ENCODE measurements at places on chromosomes 3 and 15.

GRCh38 chr3:28569357-28569756 is 220.7 kb upstream of the AZI2 start:
- DNase-seq = no peak

GRCh38 chr3:9932843-9933560 is 632 bp upstream of the CRELD1 start:
- DNase-seq = peak; percentile 77

DNA sequence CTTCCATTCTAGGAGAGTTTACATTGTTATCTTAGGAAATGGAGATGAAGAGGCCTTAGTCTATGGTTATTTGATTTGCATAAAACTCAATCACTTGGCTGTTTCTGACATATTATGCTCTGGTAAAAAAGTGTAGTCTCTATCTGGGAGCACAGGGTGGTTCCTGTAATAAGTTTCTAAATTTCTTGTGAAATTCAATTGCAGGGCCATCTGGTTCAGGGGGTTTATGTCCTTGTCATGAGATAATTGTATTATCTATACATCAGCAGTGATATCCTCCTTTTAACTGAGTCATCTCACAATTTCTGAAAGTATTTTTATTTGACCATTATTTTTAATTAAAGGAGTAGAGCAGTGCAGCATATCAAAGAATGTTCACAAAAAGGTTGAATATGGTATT is 203.3 kb downstream of the MFSD1 start:
- DNase-seq = no peak

GRCh38 chr3:72043204-72044133 is 258.5 kb upstream of the PROK2 start:
- DNase-seq = no peak

DNA sequence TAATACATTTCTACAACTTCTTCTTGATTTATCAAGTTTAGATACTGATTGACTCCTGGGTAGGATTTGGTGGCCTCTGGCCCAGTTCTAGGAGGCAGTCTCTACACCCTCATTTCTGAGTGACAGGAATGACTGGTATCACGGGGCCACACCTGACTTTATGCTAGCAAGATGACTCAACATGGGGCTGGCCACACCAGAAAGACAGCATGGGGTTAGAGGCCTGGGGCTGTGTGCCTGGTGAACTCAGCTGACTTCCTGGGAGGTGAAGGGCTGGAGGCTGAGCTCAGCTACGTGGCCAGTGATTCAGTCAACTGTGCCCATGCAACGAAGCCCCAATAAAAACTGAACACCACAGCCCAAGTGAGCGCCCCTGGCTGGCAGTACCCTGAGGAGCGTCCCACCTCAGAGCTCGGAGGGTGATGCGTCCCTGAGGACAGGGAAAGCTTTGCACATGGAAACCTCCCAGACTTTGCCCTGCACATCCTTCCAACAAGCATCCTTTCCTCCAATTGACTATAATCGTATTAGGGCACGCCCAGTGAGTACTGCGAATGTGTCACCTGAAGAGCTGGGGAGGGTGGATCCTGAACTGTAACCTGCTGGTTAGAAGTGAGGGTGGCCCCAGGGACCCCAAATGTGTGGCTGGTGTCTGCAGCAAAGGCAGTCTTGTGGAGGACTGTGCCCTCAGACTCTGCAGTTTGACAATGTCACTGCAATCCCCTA is 57.2 kb downstream of the NIPA2 start:
- peak; percentile 61 for DNase-seq

GRCh38 chr3:156218353-156218744 is 98.0 kb downstream of the KCNAB1 start:
- no peak for DNase-seq

DNA sequence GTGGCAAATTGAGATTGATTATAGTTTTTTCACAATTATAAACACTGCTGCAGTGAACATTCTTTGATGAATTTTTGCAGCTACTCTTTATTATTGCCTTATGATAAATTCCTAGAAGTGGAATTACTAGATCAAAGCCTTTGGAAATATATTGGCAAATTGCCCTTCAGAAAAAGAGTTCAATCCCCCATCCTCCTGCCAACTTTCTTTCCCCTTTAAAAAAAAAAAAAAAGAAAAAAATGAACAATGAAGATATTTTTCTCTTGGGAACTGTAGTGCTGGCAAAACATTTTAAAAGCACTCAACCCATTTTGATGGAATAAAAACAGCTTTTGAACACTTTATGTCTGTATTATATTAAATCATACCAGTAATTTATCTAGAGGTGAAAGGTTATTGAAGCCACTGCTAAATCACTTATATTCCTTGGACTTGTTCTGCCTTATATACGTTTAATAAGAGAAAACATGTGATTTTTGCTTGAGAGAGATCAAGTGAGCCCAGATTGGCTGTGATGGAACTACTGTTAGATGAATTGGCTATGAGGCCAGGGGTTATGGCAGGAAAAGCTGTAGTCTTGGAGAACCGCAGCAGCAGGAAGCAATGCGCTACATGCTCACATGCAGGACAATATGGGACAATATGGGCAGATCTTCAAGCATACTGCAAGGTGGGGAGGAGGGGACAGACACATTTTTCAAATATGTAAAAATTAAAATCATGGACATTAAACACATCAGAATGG is 212.8 kb upstream of the C2CD4B start:
- DNase-seq = no peak

DNA sequence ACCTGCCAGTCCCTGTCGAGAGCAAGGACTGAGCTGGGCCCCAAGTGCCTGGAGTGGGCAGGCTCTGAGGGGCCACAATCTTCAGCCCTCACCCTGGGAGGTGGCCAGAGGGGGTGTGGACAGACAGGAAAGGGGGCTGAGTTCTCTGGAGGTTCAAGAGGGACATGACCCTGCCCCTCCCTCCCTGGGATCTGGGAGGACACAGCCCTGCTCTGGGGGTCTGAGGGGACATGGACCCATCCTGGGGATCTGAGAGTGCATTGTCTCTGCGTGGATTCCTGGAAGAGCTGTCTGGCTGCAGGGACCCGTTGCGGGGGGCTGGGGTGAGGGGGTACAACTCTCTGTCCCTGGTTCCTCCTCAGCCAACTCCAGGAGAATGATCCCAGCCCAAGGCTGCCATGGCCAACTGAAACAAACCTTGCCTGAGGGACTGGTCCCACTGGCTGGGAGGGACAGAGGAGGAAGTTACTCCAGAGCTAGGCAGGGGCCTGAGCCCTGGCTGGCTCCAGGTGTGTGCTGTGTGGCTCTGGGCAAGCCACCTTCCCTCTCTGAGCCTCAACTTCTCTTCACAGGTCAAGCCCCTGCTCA is 29.0 kb downstream of the PTH1R start:
- no peak for DNase-seq

DNA sequence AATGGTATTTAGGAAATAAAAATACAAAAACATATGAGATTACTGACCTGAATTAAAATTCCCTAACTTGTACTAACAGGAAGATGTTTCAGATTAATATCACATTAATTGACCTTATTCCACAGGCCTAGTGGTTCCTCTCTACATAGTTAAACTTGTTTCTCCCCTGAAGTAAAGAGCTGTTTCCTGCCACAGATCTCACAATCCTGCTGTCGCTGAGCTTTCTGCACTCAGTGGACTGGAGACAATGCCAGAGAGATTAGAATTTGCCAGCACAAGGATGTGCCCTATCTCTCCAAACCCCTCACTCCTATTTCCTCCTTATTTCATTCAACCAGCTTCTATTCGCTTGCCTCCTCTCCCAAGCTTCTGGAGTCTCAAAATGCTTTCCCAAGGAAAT is 130.6 kb downstream of the CTNNB1 start:
- no peak for DNase-seq

DNA sequence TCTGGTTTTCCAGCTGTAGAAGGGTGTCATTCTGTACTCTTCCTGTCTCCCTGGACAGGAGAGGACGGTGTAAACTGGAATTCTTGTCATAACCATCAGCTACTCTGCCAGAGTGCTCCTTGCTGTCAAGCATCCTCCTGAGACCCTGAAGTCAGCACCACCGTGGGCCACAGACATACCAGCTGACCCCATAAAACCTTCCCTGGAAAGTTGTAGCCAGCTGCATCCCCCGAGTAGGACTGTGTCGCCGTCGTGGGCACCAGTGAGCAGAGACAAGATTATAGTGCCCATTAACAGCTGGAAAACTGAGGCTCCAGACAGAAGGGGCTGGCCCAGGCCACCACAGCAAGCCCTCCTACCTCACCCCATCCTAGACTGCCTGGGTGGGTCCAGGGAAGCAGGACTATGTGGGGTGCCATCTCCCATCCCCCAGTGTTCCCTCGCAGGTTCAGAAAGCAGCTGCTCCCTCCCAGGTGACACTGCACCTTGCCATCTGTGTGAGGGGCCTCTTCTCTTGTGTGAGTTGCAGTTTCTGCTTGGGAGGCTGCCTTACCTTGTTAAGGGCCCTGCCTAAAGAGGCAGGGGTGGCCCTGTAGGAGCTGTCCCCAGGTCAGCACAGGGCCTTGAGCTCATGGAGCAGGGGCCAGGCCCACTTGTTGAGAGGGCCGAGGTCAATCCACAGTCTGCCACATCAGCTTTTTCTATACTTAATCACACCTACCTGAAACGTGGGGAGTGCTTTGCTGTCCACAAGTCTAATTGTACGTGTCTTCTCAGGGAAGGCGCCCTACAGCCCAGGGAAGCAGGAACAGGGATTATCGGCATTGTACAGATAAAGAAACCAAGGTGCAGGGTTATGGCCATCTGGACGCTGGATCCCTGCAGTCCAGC is 191.9 kb upstream of the LINGO1 start:
- no peak for DNase-seq

GRCh38 chr3:9185701-9186100 is 63.7 kb downstream of the SRGAP3 start:
- no peak for DNase-seq

- DNase-seq = no peak
These were observed 573.0 kb downstream of the RBMS3 start for GRCh38 chr3:29853841-29854397.

DNA sequence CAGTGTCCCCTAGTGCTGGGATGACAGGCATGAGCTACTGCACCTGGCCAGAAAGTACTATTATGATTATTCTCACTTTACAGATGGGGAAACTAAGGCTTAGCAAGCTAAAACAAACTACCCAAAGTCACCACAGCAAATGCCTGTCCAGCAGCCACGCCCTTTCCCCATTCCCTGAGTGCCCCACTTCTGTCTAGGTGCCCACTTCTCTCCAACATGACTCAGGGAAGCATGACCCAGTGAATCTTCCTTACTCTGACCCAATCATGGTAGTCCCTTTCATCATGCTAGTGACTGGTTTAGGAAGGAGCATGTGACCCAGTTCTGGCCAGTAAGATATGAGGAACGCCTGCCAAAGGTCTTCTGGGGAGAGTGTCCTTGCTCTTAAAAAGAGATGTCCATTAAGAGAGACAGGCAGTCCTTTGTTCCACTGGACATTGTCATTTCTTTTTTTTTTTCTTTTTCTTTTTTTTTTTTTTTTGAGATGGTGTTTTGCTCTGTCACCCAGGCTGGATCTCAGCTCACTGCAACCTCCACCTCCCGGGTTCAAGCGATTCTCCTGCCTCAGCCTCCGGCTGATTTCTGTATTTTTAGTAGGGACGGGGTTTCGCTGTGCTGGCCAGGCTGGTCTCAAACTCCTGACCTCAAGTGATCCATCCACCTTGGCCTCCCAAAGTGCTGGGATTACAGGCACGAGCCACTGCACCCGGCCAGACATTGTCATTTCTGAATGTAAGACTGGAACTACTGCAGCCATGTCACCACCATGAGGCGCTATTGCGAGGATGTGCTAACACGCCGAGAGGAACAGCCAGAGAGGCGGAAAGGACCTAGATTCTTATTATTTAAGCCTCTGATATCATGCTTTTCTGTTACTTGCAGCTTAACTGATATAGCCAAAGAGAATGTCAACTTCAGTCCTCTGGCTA is 19.8 kb downstream of the MEGF11 start:
- peak; percentile 6 for DNase-seq

DNA sequence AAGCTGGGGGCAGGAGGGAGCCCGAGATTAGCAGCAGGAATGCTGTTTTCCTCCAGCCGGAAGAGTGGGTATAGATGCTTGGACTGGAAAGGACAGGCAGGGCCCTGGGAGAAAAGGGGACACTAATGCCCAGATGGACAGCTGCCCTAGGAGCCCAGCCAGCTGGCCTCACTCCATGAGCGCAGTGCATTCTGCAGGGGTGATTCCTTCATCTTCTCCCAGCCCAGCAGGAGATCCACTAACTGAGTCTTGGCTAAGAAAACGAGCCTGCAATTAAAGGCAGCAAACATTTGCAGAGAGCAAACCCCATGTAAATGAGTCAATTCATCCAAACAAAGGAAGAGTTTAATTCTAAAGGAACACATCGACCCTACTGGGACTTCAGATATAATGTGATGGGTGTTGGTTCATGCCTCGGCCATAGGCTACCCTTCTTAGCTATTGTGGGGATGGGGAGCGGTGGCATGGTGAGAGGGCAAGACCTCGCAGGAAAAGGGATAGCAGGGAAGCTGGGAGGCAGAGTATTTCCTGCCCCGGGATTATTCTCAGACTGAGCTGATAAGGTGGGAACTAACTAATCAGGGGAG is 13.3 kb upstream of the MINAR1 start:
- no peak for DNase-seq

DNA sequence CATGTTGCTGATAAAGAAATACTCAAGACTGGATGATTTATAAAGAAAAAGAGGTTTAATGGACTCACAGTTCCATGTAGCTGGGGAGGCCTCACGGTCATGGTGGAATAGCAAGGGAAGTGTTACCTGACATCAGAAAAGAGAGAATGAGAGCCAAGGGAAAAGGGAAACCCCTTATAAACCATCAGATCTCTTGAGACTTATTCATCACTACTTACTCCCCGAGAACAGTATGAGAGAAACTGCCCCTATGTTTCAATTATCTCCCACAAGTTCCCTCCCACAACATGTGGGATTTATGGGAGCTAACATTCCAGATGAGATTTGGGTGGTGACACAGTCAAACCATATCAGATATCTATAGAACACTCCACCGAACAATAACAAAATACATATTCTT is 904.6 kb downstream of the PDCD6IP start:
- DNase-seq = no peak
